ENCODE measurements at places on chromosomes 12 and 14.

- DNase-seq = no peak
Measured at GRCh38 chr14:37594971-37595808, at the start of the genes FOXA1 and TTC6. Gene FOXA1 (minus strand): TSS chr14:37595249. CDS start chr14:37594972, 277 bp downstream. Gene TTC6 (plus strand): TSS chr14:37595629. CDS start chr14:37622065, 26,436 bp downstream.

DNA sequence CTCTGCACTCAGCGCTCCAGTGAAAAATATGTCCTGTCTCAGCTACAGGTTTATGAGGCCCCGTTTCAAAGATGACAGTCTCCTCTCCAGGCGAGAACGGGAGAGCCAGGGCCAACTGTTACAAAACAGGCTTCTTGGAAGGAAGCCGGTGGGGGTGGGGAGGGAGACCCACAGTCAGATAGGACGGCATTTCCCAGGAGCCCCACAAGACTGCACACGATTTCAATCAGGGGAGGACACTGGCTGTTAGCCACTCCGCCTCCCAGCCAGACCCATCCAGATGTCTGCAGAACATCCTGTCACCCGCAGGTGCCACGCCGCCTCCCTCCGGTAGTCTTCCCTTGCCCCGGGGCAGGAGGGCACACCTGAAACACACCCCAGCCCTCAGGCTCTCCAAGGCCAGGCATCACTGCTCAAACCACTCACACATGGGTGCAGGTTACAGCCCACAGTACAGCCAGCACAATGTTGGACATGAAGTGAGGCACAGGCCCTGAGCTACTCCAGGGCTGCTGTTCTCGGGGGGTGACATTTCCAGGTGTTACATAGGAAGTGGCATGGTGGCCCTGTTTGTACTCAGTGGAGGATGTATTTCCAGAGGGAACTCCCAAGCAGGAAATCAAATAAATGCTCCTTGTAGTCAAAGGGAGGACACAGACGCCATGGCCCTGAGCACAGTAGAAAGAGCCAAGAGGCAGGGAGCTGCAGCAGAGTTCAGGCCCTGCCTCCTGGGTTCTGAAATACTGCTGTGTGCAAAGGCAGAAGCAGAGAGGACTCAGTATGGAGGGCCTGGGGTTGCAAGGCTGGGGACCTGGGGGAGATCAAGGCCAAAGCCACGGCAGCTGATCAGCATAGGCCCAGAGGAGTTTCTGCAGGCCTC lies 138.1 kb downstream of the BCL11B start:
- DNase-seq = no peak

DNA sequence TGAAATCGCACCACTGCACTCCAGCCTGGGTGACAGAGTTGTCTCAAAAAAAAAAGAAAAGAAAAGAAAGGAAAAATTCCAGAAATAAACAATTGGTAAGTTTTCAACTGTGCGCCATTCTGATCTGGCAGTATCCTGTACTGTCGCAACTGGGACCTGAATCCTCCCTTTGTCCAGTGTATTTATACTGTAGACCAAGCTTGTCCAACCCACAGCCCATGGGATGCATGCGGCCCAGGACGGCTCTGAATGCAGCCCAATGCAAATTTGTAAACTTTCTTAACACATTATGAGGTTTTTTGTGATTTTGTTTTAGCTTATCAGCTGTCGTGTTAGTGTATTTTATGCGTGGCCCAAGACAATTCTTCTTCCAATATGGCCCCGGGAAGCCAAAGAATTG lies 84.7 kb downstream of the TMCC3 start:
- no peak for DNase-seq

- no peak for DNase-seq
Measured at GRCh38 chr12:132686825-132687210, 324 bp downstream of the POLE start.

GRCh38 chr14:98963610-98964009 lies 308.4 kb downstream of the BCL11B start:
- DNase-seq = no peak

GRCh38 chr12:64627771-64628170 lies 17.5 kb downstream of the RASSF3 start:
- no peak for DNase-seq

DNA sequence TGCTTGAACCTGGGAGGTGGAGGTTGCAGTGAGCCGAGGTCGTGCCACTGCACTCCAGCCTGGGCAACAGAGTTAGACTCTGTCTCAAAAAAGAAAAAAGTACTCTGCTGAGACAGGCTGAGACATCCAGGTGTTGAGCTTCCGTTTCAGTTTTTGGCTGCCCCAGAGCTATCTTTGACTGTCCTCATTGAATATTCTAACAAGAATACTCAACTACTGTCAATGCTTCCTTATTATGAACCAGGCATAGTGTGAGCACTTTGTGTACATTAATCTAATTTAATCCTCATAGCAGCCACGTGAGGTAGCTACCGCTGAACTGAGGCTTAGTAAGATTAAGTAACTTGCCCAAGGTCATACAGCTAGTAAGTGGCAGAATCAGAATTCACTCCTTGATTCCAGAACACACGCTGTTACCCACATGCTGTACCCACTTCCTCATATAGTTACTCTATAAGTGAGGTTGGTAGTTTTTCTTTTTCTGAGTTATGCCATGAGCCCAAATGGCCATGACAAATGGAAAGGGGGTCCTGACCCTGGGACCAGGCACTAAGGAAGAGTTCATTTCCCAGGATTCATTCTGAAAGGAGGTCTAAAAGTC lies 11.3 kb downstream of the ALDH1L2 start:
- no peak for DNase-seq

GRCh38 chr14:29618323-29619067 lies 309.2 kb downstream of the PRKD1 start:
- no peak for DNase-seq

DNA sequence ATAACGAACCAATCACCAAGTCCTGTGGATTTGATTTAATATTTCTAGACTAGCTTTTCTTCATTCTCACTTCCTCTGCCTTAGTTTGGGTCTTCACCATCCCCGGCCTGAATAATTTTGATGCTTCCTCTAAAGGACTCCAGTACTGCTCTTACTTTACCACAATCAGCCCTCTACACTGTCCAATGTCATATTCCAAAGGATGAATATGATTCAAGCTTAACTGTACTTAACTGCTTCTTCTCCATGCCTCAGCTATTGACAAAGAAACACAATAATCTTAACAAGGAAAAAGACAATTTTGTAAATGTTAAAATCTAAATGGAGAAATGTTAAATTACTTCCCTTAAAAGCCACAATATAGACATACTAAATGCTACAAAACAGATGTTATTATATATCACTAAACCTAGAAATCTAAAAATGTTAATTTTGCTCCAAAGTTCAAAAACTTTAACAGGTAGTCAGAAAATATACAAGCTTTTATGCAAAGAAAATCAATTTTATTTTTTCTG lies 70.2 kb downstream of the STXBP6 start:
- no peak for DNase-seq

DNA sequence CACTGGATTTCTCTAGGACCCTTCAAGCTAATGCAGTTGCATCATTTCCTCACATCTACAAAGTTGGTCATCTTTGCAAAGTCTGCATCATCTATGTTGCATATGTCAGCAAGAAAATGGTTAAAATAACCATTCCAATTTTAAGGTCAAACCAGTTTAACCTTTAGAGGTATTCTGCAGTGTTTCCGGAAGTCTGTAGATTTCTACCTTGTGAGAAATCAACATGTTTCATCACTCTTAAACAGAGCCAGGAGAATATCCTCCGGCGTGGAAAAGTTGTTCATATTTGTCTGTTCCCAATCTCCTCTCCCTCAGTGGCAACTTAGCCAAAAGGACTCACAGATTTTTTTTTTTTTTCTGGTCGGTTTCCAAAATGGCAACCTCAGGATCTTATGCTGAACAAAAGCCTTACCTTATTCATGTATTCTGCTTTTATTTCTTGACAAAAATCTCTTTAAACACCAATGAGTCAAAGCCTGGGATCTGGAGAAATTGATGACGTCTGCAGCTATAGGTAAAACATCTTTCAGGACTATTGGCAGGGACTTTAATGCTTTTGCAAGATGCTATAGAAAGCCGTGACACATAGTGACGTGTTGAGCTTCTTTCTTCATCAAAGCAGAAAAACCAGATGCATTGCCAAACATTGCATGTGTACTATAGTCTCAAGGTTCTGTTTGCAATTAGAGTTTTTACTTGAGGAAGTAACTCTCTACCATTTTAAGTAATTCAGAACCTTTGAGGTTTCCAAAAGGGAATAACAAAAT lies 16.0 kb upstream of the CDK17 start:
- no peak for DNase-seq

- no peak for DNase-seq
Measured at GRCh38 chr14:53703457-53703856, 253.2 kb downstream of the BMP4 start.

- DNase-seq = no peak
Measured at GRCh38 chr14:52044791-52045522, 23.9 kb downstream of the NID2 start.

Data from activated T-helper 1 cell treated with Interleukin-2 at 50 U/mL for 16 hours (primary cell).